ENCODE measurements at places on chromosomes 4 and X.

DNA sequence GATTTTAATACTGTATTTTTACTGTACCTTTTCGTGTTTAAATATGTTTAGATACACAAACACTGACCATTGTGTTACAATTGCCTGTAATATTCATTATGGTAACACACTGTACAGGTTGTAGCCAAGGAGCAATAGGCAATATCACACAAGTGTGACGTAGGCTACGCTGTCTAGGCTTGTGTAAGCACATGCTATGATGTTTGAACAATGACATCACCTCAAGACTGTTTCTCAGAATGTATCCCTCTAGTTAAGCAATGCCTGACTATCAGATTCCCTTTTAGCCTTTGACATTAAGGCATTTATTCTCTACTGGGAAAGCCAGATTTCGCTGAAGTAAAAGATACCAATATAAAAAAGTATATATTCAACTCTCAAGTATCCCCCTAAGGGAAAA is 66.2 kb downstream of the VCX3A start:
- DNase-seq = no peak

GRCh38 chr4:5266991-5267390 is 215.7 kb downstream of the STK32B start:
- no peak for DNase-seq

DNA sequence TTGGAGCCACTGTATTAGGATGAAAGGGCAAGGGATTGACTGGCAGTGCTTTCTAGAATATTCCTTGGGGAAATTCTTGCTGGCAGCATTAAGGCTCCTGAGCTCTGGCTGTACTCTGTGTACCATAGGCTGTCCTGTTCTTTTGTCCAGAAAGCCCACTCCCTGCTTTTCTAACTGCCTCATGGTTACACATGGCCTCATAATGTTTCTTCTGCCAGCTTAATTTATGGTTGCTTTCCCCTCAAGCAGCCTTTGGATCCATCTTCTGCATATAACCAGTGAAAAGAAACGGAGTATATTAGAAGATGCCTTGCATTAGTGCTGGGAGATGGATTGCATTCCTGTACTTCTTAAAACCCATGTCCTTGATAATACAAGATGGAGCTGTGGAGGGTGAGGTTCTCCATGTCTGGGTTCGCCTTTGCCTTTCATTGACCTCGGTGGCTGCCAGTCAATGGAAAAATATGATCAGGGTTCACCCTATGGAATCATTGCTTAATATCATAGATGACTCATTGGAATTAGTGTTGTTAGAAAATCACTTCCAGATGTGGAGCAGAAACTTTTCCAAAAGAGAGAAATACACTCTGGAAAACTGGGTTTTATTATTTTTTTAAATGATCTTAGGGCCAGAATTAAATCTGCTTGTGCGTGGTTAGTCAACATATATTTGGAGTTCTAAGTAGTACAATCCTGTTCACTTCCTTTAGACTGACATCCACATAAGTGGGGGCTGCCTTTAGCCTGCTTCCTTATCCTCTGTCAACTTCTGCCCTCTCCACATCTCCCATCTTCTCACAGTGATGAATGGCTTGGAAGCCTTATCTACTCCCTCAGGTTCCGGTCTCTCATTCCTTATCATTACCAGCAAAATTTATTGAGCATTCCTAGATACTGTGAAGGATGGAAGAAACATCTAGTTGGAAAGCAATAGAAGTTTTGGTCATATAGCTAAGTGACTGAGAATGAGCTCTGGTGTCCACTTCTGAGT is 24.9 kb downstream of the DOCK11 start:
- no peak for DNase-seq

DNA sequence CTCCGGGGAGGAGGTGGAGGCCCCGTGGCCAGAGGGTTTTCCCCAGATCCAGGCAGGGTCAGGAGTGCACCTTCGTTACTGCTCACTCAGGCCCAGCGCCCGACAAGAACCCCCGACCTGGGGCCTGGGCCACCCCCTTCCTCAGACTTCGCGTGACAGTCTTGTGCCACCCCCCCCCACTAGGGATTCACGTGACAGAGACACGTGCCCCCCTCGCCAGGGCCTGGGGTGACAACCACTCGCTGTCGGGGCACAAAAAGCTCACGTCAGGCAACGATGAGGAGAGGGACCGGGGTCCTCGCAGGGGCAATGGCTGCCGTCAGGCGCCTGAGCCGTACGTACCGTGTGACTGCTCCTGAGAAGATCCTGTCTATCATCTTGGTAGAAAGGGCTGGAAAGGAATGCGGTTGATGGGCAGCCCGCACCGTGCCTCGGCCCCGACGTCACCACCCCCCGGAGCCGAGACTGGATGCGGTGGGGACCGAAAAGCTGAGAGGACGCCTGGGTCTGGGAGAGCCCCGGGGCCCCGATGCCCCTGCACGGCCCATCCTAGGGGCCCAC is 23.0 kb upstream of the GTPBP6 start:
- no peak for DNase-seq

DNA sequence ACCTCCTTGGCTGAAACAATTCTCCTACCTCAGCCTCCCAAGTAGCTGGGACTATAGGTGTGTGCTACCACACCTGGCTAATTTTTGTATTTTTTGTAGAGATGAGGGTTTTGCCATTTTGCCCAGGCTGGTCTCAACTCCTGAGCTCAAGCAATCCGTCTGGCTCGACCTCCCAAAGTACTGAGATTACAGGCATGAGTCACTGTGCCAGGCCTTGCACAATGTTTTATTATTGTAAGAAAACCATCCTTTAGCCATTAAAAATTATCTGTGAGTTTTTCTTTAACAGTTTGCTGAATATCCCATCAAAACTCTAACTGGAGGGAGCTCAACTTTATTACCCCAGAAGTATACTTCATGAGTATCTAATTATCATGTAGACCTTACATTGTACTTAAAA is 900.3 kb downstream of the PCDH7 start:
- no peak for DNase-seq

DNA sequence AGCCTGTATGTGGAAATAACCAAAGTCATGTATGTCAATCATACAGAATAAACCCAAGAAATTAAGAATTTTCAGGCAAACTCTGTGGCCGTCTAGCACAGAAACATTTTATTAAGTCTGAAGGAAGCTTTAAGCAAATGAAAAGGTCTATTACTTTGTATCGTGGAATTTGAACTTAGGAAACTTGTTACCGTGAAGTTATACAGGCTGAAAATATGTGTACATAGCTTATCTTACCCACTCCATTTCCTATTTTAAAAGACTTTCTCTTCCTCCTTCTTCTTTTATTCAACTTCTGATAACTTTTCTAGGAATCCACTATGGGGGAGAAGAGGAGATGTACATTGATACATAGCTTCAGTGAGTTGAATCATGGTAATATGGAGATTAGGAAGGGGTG is 108.3 kb downstream of the AGTR2 start:
- DNase-seq = no peak

GRCh38 chrX:71556036-71556435 is 22.2 kb upstream of the GCNA start:
- no peak for DNase-seq

DNA sequence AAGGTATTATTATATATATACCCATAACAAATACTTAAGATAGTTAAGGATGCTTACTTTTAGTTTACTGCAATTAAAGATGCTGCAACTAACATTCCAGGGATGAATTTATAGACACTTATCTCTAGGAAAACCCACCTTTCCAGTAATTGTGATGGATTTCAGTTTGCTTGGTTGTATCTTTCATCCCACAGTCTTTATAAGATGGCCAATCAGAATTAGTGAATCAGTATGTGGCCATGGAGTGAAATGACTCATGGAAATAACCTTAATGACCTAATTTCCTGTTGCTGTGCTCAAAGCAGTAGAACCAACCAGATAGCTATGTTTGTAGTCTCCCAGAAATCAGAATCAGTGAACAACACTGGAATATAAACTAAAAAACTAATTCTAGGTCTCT is 26.4 kb downstream of the MOSPD2 start:
- no peak for DNase-seq

- no peak for DNase-seq
Measured at GRCh38 chrX:110066488-110067225, 63.7 kb downstream of the TMEM164 start.

GRCh38 chr4:98891478-98892337 is 37.2 kb downstream of the EIF4E start:
- no peak for DNase-seq

GRCh38 chr4:98446499-98447375 is 185.6 kb downstream of the RAP1GDS1 start:
- DNase-seq = no peak

DNA sequence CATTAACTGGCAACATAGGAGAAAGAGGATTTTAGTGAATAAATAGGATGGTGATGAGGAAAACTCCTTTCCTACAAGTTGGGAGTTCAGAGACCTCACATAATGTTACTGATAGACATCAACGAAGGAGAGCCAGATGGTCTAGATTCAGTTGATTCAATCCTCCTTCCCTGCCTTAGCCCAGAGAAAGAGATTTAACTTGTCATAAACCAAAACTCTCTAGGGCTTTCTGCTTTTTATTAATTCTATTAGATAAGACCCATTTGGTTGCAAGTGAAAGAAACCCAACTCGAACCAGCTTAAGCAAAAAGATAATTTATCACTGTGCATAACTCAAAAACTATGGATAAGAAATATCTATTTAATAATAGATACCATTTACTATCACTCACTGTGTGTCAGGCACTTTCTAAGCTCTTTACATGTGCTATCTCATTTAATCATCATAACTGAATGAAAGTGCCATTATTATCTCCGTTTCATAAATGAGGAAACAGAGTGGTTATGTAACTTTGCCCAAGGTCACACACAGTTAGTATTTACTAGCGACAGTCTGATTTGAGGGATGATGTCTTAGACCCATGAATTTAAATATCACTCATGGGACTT is 4.3 kb upstream of the UNC5C start:
- DNase-seq = no peak

GRCh38 chr4:150127757-150128156 is 49.5 kb downstream of the DCLK2 start:
- DNase-seq = no peak

- DNase-seq = no peak
Measured at GRCh38 chr4:22241415-22241814, 274.5 kb downstream of the ADGRA3 start.

DNA sequence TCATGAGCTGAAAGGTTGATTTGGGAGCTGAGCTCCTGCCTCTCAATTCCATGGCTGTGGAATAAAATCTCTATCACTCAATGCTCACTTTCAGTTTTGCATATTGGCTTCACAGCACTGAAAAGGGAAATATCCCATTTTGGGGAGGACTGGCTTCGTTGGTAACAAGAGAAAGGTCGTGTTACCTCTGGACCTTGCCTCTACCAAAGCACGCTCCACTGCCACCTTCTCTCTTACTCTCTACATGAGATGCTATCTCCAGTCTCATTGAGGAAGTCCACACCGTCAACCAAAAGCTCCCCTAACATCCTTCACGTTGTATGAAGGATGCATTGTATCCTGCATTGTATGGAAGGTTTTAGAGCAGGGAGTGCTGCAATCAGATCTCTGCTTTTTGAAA is 195.0 kb upstream of the LDB2 start:
- DNase-seq = no peak

GRCh38 chr4:113278324-113278934 is 229.0 kb downstream of the ANK2 start:
- DNase-seq = peak; percentile 73

DNA sequence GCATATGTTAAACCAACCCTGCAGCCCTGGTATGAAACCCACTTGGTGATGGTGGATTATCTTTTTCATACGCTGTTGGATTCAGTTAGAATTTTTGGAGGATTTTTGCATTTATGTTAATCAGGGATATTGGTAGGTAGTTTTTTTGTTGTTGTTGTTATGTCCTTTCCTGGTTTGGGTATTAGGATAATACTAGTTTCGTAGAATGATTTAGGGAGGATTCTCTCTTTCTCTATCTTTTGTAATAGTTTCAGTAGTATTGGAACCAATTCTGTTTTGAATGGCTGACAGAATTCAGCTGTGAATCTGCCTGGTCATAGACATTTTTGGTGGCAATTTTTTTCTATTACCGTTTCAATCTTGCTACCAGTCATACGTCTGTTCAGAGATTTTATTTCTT is 305.4 kb downstream of the IDS start:
- no peak for DNase-seq
